Upper lobe of left lung (tissue), 6 donors: ENCODE measurements at places on chromosomes 6 and 20.

DNA sequence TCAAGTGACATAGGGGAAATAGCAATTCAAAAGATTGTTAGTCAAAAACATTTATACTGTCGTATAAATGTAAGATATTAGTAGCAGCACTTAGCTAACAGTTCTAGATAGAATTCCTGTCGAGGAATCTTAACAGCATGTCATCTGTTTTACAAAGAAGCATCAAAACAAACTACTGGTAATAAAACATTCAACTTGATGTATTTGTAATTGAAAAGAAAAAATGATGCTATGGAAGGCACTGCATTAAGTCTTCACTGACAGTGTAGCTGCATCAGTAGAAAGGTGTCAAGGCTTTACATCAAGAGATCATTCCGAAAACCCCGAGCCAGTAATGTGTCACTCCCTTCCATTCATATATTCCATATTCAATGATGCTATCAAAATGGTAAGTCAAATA lies 223.5 kb downstream of the TBC1D32 start:
- no peak for DNase-seq

DNA sequence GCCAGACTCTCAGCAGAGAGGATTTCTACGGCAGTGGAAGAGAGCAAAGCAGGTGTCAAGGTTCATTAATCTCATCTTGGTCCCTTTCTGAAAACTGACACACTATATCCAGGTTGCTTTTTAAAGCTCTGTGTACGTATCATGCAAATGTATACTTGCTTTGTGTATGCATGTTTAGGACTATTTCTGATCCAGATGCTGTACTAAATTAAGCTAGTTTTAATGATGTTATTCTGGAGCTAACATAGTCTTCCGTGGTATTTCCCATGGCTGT lies 59.2 kb upstream of the SNX9 start:
- no peak for DNase-seq

DNA sequence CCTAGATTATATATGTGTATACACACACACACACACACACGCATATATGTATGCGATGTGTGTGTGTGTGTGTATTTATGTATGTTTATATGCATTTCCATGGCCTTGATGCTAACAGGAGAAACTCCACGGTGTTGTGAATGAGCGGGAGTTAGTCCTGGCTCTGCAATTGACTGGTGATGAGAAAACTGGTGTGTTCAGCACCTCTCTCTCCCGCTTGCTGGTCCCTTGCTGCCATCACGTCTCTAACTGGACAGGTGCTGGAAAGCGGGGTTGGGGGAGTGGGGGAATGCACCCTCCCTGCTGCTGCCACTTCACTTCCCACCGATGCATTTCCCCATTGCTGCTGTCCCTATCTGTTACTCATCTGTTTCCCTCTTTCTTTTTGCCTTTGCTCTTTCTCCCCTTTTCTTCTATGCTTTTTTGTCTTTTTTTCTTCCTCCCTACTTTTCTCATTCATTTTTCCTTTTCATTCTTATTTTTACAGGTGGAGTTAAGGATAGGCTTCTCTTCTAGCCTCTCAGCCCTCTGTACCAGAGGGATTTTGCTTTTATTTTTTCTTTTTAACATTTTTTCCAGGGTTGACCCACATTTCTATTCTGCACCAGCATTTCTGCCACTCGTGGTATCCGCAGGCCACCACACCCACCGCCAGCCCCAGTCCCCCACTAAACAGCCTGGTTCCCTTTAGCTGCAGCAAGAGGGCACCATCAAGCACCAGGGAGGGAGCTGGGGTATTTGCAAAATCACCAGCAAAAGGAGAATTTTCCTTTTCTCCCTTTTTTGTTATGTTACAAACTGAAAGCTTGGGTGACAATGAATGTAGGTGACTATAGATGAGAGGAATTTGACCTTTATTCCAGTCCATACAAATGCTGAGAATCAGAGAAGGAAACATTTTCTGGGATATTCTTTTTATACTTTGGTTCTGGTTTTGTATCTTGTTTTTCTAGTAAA lies 115.6 kb downstream of the TCP11 start:
- no peak for DNase-seq

GRCh38 chr20:34834459-34834893 lies 9.0 kb upstream of the NCOA6 start:
- no peak for DNase-seq

DNA sequence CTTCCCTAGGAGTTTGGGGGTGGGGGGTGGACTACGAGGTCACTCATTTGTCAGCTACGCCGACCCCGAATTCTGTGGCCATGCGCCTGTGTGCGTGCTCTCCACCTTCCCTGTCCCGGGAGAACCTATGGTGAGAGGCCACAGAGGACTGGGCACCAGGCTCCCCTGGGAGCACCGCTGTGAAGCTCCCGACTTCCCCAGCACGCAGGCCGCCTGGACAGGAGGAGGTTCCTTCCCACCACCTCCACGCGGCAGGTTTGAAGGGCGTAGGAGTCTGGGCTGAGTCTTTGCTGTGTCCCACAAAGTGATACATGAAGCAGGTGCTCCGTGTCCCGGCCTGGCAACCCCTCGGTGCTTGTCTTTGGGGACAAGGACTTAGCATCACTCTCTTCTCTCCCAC lies 107.2 kb downstream of the CDH4 start:
- DNase-seq: no peak

GRCh38 chr6:106628658-106629102 lies 618 bp downstream of the RTN4IP1 start:
- DNase-seq: no peak

- DNase-seq: no peak
Measured at GRCh38 chr6:140957386-140957785, 1175.3 kb upstream of the GJE1 start.

DNA sequence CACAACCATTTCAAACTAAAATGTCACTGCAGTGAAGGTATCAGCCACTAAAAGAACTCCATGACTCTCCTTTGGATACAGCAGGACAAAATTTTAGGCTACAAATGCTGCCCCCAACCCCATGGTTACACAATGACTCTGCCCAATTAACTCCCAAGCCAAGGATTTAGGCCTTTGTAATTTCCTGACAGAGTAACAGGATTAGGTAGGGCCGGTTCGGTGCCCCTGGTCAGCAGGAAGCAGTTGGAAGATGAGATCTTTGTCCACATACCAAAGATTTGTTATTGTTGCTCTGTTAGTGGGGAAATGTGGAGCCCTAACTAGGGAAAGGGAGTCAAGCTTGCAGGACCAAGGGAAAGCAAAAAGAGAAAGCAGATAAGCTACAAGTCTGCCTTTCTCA lies 26.7 kb upstream of the RIPK1 start:
- no peak for DNase-seq

- DNase-seq: no peak
Measured at GRCh38 chr20:43751167-43752050, 24.6 kb upstream of the GTSF1L start.

DNA sequence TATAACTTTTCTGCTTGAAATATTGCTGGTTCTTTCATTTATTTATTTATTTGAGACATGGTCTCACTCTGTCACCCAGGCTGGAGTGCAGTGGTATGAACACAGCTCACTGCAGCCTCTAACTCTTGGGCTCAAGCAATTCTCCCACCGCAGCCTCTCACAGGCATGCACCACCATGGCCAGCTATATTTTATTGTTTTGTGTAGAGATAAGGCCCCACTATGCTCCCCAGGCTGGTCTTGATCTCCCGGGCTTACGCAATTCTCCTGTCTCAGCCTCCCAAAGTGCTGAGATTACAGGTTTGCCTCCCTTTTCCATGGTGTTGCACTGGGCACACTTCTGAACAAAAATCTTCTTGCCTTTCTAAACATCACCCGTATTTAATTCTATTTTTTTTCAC lies 39.1 kb upstream of the RNGTT start:
- DNase-seq: no peak
